ENCODE measurements at places on chromosomes 2 and 18.

DNA sequence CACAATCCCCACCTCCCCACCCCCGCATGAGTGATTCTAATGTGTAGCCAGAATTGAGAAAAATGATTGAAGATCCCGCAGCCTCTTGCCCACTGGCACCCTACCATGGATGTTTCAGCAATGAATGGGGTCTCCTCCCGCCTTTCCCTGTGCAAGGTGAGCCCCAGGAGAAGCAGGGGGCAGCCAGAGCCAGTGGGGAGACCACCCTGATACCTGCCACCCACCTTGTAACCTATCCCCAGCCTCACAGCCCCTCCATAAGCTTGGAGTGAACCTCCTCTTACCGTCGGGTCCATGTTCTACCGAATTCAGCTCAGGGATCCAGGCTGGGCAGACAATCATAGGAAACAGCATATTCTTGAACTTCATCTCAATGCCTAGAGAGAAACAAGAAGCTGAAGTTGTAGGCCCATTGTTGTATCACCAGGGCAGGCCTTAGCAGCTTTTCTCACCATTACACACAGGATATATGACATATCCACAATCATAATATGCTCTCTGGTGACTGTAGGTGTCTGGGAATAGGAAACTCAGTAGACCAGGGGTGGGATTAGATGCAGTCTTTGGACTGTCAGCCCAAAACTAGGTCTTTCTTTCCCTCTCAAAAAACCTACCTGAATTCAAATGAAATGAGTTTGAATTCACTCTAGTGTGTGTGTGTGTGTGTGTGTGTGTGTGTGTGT, 30.9 kb downstream of the XDH start:
- no peak for DNase-seq

GRCh38 chr2:205827809-205828365, 145.6 kb downstream of the NRP2 start:
- no peak for DNase-seq

DNA sequence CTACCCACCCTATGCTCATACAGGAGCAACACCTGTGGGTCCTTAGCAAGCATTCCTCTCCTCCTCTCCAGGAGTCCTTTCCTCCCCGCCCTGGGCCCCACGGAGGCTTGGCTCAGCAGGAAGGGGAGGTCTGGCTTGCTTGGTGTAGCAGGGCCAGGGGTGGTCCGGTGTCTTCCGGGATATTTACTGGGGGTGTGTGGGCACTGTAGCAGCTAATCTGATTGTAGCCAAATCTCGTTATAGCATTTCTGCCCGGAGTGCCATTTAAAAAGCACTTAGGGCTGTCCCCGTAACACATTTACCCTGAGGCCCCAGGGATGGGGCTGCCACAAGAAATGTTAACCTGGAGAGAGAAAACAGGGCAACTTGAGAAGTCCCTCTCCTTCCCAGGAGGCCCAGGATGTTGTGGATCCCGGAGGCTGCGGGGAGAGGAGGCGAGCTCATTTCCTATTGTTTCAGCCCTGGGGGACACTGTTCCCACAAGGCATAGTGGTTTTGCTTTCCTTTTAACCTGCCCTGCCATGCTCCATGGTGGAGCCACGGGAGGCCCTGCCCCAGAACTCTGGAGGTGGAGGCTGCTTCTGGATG, 134.5 kb downstream of the CLIP4 start:
- no peak for DNase-seq

DNA sequence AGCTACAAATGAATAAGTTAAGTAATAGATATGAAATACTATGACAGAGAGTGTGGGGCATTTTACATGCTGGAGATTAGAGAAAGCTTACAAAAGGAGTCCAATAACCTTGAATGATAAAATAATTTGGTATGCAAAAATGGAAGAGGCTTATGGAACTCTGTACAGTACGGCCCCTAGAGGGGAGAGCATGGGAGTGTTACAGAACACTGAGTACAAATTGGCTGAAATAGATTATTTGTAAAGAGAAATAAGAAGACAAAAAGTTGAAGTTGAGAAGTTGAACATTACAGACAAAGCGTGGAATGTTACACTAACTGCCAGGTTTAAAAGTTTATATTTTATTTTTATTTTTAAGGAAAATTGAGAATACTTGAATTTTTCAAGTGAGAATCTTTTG, 192.1 kb upstream of the DOK6 start:
- no peak for DNase-seq

- DNase-seq: no peak
These were observed 28.9 kb downstream of the KLF7 start for GRCh38 chr2:207136874-207137273.

GRCh38 chr2:44959855-44960254, 18.4 kb downstream of the SIX3 start:
- no peak for DNase-seq

GRCh38 chr18:11522992-11523391, 86.4 kb upstream of the SLC35G4 start:
- DNase-seq: no peak

DNA sequence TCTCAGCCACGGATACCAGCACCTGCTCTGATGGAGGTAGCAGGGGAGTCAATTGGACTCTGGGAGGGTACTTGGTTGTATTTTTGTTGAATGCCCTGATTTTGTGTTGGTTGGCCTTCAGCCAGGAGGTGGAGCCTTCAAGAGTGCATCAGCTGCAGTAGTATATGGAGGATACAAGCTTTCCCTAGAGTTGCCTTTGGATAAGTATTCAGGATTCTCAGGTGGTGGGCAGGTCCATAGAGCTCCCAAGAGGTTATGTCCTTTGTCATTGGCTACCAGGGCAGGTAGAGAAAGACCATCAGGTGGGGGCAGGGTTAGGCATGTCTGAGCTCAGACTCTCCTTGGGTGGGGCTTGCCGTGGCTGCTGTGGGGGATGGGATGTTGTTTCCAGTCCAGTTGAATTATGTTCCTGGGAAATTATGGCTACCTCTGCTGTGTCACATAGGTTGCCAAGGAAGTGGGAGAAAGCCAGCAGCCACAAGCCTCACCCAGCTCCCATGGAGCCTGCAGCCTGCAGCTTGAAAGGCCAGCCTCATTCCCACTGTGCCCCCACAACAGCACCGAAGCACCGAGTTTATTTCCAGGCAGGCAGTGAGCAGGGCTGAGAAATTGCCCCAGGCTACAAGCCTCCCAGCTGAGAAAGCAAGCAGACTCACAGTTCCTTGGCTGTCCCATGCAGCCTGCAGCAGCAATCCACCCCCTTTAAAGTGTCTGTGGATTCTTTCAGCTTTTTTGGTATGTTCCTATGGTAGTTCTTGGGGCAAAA, 38.6 kb upstream of the CHST9 start:
- DNase-seq: no peak

DNA sequence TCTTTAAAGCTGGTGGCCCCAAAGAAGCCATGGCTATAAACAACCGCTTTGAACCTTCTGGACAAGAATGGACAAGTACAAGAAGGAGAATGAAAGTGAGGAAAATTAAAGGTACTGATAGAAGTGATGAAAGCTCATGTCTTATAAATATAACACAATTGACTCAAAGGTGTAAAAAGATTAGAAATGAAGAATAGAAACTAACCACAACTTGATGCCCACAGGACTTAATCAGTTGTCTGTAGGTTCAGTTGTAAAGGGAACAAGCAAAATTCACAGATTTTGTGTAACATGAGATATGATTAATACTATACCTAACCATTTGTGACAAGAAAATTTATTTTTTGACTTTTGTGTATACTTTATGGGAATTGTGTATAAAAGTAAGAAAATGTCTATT, 135.7 kb downstream of the NUP35 start:
- no peak for DNase-seq

DNA sequence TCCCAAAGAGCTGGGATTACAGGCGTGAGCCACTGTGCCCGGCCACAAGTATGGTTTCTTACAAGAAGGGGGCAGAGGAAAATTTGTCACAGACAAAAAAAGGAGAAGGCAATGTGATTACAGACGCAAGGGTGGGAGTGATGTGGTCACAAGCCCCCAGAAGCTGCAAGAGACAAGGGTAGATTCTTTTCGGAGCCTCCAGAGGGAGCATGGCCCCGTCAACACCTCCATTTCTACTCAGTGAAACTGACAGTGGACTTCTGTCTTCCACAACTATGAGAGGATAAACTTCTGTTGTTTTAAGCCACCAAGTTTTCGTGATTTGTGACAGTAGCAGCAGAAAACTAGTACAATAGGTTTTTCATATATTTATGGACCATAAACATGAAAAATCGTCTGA, 2.1 kb upstream of the TCF7L1 start:
- no peak for DNase-seq

- no peak for DNase-seq
These were observed 42.1 kb upstream of the LAPTM4A start for GRCh38 chr2:20093263-20094141.

GRCh38 chr18:74397572-74397971, 59.5 kb downstream of the DIPK1C start:
- no peak for DNase-seq

DNA sequence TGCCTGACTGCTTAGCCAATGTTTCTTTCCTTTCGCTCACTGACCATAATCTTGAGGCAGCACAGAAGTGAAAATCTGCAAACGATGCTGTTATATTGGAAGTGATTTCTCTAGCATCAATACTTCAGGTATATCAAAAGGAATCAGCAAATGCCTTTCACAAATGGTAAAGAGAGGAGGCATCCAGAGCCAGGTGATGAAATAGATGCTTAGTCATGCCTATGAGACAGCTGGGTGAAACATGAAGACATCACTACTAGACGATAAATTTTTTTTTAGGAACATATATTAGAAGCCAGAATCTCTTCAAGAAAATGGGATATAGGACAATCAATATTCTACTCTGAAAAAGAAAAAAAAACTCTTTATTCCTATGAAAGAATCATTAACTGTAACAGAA, 249.2 kb upstream of the SLC39A10 start:
- no peak for DNase-seq

DNA sequence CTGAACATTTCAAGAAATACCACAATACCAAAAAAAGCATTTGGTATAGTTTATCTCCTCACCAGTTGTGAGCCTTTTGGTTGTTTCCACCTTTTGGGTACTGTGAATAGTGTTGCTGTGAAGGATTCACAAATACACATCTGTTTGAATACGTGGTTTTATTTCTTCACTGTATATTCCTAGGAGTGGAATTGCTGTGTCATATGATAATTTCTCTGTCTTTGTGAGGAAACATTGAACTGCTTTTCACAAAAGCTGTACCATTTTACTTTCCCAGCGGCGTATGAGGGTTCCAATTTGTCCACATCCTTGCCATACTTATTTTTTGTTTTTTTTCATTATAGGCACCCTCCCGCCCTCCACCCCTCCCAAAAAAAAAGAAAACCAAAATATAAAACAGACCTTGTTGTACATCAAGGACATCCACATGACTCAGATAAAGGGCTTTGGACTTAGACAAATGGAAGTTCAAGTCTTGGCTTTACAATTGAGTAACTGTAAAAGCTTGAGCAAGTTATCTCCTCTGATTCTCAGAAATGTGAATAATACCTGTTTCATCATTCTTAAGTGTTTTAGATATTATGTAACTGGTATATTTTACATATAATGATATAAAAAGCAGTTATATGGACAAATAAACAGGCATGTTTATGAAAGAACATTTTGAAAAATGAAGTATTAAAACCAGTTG, 19.0 kb downstream of the UBE2E3 start:
- DNase-seq: no peak

DNA sequence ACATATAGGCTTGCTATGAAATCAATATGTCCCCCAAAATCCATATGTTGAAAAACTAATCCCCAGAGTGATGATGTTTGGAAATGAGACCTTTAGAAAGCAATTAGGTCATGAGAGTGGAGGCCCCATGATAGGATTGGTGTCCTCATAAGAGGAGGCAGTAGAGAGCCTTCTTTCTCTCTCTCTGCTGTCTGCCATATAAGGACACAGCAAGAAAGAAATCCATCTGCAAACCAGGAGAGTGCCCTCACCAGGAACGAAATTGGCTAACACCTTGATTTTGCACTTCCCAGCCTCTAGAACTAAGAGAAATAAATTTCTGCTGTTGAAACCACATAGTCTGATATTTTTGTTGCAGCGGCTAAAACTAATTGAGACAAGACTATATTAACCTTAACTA, 89.5 kb downstream of the NBAS start:
- DNase-seq: no peak

DNA sequence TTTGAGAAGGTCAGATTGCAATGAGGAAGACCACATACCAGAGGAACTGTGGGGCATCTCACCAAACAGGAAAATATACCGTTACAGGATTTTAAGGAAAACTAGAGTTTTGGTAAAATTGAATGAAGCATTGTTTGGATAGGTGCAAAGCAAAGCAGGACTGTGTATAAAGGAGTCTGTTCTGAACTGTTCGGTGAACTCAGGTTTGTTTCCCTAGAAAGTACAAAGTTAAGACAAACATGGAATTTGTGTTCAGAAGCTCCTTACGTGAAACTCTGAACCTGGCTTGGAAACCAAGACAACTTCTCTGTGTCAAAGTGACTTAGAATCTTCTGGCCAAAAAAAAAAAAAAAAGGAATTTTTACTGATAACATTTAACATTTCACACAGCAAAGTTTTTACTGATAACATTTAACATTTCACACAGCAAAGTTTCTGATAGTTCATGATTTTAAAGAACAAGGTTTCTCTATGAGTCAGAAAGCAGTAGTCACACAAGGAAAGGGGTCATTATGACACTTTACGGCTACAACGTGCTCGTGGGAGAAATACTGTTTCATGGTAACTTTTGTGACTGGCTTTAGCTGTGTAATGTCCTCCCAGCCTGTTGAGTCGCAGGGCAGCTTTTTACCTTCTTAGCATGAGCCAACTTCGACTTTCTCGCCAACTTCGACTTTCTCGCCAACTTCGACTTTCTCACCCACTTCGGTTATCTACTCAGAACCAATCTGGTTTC, 21.2 kb upstream of the TET3 start:
- no peak for DNase-seq

- no peak for DNase-seq
These were observed 107.9 kb downstream of the B3GNT2 start for GRCh38 chr2:62303788-62304187.

DNA sequence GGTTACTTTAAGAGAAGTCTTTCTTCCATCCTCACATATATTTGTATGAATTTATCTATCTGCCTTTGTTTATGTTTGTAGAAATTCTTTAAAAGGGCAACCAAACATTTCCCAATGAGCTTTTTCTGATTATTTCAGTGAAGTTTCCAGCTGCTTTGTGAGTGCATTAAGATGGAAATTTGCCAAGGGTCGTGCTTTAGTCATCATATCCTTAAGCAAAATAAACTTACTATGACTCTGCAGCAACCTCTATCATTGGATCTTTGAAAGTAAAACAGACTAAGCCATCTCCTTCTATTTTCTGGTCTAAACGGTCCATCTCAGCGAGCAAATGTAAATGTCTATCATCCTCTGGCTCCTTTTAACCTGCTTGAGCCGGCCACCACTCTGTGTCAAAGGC, 489.3 kb downstream of the SOX11 start:
- no peak for DNase-seq

GRCh38 chr2:149814901-149815300, 227.3 kb upstream of the MMADHC start:
- no peak for DNase-seq

GRCh38 chr18:11118051-11118766, 31.2 kb downstream of the PIEZO2 start:
- DNase-seq: no peak

GRCh38 chr2:212957624-212958023, 193.8 kb downstream of the IKZF2 start:
- no peak for DNase-seq

- no peak for DNase-seq
These were observed 63.4 kb downstream of the GYPC start for GRCh38 chr2:126719191-126719832.

GRCh38 chr2:188916736-188917135, 57.4 kb upstream of the COL3A1 start:
- no peak for DNase-seq
